ENCODE measurements at places on chromosomes 7 and 10.

- DNase-seq, result no peak
Observed at GRCh38 chr10:125911145-125911544, 14.8 kb downstream of the FANK1 start.

GRCh38 chr10:69051303-69051702, 36.6 kb upstream of the SRGN start:
- DNase-seq, result no peak

DNA sequence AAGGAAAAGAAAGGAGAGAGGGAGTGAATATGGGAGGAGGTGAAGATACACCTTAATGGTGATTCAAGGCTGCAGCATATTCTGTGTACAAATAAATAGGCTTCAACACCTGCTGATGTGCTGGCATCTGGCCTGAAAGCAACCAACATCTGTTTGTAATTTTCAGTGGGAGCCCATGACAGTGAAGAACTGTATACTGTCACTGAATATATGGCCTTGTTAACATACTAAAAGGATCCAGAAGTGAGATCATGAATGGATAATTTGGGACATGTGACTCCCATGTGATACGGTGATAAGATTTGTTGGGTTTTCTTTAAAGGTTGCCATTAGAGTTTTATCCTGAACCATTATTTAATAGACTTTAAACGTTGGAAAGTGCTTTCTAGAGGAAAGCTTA, 459.3 kb downstream of the CNTNAP2 start:
- no peak for DNase-seq

- DNase-seq, result peak; percentile 19
Observed at GRCh38 chr7:103113164-103113563, 35.7 kb downstream of the NAPEPLD start.

- DNase-seq, result no peak
Observed at GRCh38 chr7:41825927-41826480, 123.1 kb upstream of the INHBA start.

DNA sequence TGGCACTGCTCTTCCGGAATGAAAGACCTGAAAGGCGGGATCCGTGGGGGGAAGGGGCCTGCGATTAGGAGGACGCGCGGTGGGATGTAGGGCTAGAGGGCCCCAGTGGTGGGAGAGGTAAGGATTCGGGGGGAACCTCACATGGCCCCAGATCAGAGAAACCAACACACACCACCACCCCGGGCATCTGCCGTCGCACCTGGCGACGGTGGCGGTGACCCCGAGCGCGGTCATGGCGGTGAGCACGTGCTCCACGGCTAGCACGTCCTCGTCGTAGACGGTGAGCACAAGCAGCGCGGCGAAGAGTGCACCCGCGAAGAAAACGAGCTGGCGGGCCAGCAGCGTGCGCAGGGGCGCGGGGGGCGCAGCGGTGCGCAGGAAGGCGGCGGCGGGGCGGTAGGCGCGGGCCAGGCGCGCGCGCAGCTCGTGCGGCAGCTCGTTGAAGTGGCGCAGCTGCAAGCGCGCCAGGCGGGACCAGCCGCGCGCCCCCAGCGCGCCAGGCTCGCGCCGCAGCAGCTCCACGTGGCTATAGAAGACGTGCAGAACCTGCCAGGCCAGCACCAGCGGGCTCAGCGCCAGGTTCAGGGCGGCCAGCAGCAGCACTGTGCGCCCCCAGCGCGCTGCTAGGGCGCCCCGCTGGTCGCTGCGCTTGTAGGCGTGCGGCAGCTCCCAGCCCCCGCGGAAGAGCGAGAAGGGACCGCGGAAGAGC, 5.7 kb downstream of the ATG9B start:
- no peak for DNase-seq

GRCh38 chr7:139351027-139351426, 8.7 kb upstream of the LUC7L2 start:
- no peak for DNase-seq

DNA sequence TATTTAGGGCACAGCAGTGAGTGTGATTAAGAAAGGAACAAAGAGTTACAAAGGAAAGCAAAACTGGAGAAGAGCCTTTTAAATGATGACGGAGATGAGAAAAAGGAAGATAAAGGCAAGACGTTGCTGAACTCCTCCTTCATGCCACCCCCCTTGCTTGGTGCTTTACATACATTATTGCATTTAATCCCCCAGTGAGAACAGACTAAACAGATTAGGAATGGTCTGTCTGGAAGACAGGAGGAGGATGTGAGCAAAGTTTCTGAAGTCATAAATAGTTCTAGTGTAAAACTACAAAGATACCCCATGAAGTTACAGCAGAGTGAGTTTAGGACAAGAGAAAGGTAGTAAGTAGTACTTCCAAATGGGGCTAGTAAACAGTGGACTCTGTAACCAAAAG, 113.5 kb downstream of the PLCE1 start:
- DNase-seq, result no peak

DNA sequence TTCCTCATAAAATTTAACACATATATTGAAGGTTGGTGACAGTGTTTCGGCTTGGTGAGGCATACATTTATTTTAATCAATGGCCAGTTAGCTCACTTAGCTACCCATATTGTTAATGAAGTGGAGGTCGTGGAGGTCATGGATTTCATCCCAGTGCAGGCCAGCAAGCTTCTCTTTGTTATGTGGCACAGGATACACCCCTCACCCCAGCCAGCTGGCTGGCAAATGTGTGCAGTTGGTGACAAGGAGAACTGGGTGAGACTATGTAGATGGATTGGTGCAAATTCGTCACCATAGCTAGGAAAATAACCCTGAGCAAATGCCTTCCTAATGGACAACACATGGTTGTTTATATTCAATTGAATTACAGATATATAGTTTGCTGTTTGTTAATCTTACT, 50.5 kb upstream of the FOXP2 start:
- no peak for DNase-seq

GRCh38 chr7:114084472-114085312, 165.9 kb upstream of the PPP1R3A start:
- DNase-seq, result peak; percentile 80

- no peak for DNase-seq
Observed at GRCh38 chr10:8400151-8400550, 345.7 kb downstream of the GATA3 start.

GRCh38 chr10:34333513-34333912, 481.6 kb downstream of the PARD3 start:
- no peak for DNase-seq

- no peak for DNase-seq
Observed at GRCh38 chr10:5504146-5505072, 5.0 kb upstream of the CALML5 start.

DNA sequence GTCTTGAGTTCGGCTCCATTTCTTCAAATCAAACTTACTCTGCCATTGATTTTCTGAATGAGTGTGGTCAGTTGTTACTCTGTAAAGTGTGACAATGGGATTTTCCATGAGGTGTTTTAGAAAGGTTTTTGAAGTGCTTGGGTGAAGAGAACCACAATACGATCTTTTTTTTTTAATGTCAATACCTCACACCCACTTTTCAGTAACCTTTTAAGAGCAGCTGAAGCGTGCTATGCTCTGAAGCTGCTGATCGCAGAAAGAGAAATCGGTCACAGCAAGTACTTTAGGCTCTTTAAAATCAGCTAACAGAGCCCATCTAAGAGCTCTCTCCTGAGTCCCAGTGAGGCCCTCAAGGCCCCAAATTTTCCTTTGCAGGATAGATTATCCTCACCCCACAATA, 34.4 kb upstream of the YAE1 start:
- DNase-seq, result no peak

DNA sequence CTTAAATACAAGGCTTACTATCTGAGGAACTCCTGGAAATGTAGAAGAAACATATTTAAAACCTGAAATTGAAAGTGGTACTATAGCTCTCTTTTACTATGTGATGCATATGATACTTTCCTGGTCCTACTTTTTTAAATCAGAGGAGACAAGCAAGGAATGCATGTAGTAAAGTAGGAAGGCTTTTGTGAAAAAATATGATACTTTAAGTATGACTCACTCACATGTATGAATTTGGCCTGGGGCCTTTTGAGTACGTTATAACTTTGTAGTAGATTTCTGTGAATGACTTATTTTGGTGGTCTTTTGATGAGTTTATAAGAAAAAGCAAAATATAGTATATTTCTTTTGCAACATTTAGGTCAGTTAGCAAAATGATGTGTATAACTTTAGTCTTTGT, 53.8 kb downstream of the TAX1BP1 start:
- DNase-seq, result no peak

DNA sequence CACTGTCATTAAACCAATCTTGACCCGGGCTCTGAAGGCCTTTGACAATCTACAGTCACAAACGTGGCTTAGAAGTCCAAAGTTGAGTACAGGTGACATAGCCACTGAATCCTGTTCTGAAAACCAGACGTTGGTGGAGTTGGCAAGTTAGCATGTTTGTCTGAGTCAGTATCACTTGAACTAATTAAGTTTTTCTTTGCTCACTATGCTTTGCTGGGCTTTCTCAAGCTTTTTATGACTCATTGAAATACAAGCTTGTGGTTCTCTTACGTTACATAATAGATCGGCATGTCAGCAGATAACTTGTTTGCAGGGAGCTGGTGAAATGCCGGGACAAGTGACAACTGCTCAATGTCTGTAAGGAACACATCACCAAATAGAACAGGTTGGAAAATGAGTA, 53.8 kb downstream of the ARL5B start:
- DNase-seq, result no peak

DNA sequence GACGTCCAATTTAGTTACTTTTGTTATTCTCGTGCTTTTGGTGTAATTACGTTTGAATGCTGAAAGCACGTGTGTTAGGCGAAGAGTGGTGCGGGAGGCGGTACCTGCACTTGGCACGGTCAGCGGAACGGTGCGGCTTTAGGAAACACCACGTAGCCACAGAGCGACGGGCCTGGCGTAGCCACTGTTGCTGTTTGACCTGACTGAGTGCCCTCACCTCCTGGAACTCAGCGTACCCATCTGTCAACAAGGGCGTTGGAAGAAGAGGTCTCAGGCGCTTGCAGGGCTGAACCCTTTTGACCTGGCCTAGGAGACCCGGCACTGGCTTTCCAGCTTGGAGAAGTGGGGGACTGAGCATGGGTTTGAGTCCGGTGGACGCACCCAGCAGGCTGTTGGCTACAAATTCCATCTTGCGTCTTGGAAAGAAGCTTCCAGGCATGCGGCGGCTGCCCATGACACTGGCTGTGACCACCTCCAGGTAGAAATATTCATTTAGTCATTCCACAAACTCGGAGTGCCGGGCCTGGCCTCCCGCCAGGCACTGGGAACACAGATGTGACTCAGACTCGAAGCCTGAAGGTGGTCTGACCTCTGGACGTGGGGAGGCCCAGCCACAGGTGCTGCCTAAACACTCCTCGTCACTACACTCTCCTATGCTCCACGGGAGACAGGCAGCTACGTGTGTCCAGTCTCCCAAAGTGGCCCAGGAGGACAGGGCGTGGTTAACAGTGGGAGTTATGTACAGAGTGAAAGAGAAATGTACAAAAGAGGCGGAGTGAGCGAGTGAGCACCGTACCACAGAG, 22.2 kb downstream of the FAM20C start:
- no peak for DNase-seq

GRCh38 chr10:33217854-33218253, 116.6 kb downstream of the NRP1 start:
- DNase-seq, result no peak

- no peak for DNase-seq
Observed at GRCh38 chr7:131385039-131385605, 57.4 kb downstream of the MKLN1 start.

DNA sequence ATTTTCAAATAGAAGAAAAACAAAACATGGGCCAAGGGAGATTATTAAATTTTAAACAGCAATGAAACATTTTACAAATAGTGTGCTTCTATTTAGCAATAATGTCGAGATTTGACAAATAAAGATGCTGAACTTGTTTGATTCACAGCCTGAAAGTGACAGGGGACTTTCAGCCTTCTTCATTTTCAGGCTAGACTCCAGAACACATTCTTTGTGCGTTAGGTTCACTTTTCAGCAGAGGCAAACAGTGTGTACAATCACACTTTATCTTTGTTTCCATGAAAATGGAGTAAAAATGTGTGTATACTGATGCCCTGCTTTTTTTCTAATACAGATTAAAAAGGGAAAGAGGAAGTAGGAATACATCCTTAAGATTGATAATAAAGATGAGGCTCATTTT, 35.6 kb downstream of the FAM171A1 start:
- no peak for DNase-seq

- DNase-seq, result no peak
Observed at GRCh38 chr10:44569193-44570091, 184.5 kb upstream of the CXCL12 start.

- DNase-seq, result no peak
Observed at GRCh38 chr10:89550509-89550908, 15.1 kb upstream of the SLC16A12 start.

GRCh38 chr7:31493714-31494181, 20.1 kb upstream of the ITPRID1 start:
- DNase-seq, result no peak

DNA sequence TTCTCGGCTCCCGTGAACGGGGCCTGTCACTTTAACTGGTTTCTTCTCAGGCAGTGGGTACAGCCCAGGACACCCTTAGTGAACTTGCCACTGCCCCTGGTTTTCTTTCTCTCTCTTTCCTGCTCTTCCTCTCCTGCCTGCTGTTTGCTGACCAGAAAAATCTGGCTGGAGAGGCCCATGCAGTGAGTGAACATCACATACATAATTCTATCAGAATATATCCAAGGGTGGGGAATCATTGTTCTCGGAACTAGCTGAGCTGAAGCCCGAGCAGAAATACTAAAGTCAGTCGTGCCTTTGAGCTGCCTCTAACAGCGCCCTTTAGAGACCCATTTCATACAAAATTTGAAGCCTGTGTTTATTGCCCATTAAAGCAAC, 501.5 kb upstream of the GALNT17 start:
- DNase-seq, result no peak

- DNase-seq, result no peak
Observed at GRCh38 chr7:102897856-102898531, 14.8 kb upstream of the LRRC17 start.

- no peak for DNase-seq
Observed at GRCh38 chr7:137266764-137267163, 76.8 kb downstream of the PTN start.

DNA sequence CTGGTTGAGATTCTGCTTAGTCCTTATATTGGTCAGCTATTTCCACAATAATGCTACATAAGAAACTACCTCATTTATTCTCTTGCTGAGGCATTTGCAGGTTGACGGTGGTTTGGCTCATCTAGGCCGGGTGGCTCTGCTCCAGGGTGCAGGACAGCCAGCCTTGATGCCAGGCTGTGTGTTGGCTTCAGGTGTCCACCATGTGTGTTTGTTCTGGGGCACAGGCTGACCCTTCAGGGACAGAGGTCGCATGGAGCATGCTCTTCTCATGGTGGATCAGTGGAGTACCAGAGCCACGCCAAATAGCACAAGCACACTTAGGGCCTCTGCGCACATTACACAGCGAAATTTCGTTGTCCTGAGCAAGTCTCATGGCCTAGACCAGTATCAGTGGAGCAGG, 249.9 kb downstream of the LRMDA start:
- DNase-seq, result no peak

Data from H1 (cell line).